ENCODE measurements at places on chromosomes 2 and 18.
A peak's percentile ranks its signal among the peaks of the same experiment; 100 is the strongest.

GRCh38 chr2:38598200-38598990 lies 4.3 kb downstream of the HNRNPLL start:
- DNase-seq: no peak

- DNase-seq: no peak
Measured at GRCh38 chr18:75293591-75293990, 83.0 kb downstream of the TSHZ1 start.

DNA sequence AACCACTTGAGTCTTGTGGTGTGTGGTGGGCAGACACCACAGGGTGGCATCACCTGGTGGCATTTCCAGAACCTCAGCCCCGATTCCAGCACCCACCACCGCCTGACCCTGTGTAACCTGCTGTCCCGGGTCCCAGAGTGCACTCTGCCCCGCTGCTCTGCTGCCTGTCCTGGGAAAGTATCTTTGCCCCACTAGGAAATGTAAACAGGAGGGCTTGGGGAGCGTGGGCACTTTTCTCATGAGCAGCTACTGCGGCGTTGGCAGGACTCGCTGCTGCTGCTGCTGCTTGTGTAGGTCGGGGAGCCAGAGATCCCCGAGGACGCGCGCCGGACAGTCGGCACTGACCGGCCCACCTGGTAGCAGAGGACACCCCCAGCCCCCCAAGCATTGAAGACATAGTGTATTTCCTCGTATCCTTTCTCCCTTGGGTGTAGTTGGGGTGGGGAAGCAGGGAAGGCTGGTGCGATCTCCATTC lies 13.4 kb downstream of the DTYMK start:
- no peak for DNase-seq

DNA sequence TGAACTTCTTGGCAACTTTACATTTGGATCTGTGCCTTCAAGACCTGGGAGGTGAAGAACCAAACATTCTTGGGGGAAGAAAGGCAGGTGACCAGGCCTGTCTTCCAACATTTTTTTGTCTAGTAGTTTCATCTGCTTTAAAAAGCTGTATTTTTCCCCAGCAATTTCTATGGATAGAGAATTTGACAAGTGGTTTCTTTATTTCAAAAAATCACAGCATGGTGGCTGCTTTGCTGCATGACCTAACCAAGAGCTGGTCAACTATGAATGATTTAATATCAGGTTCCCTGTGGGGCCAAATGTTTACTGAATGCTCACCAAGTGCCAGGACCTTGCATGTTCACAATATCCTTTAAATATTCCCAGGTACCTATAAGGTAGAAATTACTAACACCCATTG lies 19.1 kb downstream of the LRP2 start:
- no peak for DNase-seq

- no peak for DNase-seq
Measured at GRCh38 chr2:88452980-88453582, 588 bp upstream of the FOXI3 start.

DNA sequence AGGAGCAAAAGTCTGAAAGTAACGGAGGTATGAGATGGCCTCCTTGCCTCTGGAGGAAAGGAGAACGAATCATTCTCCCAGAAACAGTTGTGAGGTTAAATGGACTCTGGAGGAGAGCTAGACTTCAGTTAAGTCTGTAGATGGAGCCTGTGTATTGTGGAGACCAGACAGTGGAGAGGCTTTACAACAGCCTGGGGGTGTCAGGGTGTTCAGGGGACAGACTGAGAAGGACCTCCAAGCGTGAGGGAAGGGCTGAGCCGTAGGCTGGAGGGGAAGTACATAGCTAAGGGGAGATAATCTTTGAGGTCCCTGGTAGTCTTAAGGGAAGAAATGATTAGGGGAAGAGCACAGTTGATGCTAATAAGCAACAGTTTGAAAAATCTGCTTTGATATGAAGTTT lies 76.6 kb downstream of the GALNT1 start:
- DNase-seq: no peak

GRCh38 chr2:207133820-207134519 lies 31.8 kb downstream of the KLF7 start:
- DNase-seq: peak; percentile 86

DNA sequence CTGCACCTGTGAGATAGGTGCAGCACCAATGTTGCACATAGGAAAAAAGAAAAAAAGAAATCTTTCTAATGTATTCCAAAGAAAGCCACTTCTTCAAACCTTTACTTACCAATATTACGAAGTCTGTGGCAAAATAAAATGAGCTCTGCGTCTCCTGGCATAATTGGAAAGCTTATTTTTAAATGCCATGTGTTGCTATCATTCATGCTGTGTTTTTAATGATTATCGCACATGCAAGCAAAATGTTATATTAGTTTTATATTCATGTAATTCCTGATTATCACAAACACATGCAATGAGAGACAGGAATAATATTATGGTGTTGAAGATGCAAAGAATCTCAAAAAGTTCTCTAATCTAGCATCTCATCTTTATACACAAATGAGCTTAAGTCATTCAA lies 47.0 kb upstream of the PARD3B start:
- no peak for DNase-seq

DNA sequence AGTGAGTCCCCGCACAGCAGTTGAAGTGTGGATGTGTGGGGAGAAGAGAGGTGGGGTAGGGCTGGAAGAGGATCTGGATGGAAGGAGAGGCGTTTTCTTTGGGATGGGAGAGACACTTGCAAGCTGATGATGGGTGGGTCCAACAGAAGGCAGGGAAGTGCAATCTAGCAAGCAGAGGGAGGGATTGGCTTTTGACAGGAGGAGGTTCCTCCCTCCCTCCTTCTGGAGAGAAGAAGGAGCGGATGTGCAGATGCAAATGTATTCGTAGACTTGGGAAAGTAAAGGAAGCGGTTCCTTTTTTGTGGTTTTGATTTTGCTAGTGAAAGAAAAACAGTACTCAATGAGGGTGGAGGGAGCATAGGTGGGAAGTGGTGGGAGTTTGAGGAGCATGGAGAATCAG lies 48.9 kb downstream of the LAMA3 start:
- no peak for DNase-seq

- no peak for DNase-seq
Measured at GRCh38 chr18:72325307-72325706, 218.8 kb downstream of the CBLN2 start.

Data from cerebellar nuclear complex (tissue), 1 donor.